Cardiac septum (tissue), 1 donor: ENCODE measurements at places on chromosomes 7 and 10. TPM values are rescaled to one million over a fixed set of nuclear protein-coding genes. Genes with fewer than 3 reads are reported as not detected.
A peak's percentile ranks its signal among the peaks of the same experiment; 100 is the strongest.

- peak; percentile 74 for DNase-seq
Observed at GRCh38 chr10:132519382-132520176, 18.0 kb upstream of the INPP5A start.

DNA sequence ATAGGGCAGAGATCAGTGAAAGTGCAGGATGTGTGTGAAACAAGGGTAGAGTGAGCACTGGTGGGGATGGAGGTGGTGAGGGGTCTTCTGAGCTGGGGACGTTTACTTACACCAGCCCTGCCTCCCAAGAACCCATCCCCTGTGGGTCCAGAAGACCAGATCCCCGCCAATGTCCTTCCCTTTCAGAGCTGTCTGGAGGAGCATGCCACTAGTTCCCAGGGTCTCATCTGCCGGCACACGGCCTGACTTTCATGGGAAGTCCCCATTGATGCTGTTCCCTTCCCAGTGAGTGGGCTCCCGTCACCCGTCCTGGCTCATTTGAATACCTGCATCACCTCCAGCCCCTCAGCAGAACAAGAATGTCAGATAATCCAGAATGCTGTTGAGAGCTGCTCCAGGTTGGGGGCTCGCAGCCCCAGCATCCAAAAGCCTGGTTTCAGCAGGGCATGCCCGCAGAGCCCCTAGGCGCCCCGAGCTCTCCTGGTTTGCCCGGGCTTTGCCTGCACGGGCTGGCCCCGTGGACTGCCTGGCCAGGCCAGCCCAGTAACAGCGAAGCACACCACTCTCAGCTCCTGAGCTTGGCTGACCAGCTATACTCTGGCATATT lies 246.7 kb downstream of the MGMT start:
- DNase-seq: no peak

- no peak for DNase-seq
Observed at GRCh38 chr7:38704041-38704547, 72.9 kb upstream of the AMPH start.

DNA sequence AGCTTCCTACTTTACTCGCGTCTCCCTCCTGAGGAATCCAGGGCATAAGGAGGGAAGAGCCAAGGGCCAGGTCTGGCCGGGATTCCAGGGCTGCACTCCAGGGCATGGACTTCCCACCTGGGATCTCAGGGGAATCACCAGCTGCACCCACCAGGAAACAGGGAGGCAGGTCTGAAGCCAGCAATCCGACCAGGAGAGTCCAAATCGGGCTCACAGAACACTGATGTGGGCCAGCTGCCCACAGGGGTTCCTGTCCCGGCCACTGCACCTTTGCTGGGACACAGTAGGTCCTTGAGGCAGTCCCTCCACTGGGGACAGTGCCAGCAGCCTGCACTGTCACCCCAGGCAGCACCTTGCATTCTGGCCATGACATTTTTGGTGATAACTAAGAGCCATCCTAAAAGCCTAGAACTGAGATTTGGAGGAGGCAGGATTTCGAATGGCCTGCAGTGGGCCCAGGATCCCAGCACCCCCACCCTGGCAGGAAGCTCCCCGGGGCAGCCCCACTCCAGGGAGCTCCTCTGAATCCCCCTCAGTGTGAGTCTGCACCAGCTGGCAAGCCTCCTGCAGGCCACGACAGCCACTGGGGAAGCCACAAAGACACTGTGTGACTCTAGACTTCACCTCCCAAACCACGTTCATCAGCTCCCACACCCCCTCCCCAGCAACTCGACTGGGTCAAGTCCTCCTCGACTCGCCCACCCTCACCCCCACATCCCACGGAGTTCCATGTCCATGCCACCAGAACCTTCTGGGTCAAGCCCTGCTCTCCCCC lies 71.5 kb upstream of the PPP2R2D start:
- no peak for DNase-seq

GRCh38 chr7:40965774-40966173 lies 737.1 kb downstream of the INHBA start:
- no peak for DNase-seq

- peak; percentile 98 for DNase-seq
Observed at GRCh38 chr7:87345166-87345927, at the start of gene CROT. CROT (plus strand) TSS chr7:87345664; CDS start chr7:87349069, 3,405 bp downstream.

DNA sequence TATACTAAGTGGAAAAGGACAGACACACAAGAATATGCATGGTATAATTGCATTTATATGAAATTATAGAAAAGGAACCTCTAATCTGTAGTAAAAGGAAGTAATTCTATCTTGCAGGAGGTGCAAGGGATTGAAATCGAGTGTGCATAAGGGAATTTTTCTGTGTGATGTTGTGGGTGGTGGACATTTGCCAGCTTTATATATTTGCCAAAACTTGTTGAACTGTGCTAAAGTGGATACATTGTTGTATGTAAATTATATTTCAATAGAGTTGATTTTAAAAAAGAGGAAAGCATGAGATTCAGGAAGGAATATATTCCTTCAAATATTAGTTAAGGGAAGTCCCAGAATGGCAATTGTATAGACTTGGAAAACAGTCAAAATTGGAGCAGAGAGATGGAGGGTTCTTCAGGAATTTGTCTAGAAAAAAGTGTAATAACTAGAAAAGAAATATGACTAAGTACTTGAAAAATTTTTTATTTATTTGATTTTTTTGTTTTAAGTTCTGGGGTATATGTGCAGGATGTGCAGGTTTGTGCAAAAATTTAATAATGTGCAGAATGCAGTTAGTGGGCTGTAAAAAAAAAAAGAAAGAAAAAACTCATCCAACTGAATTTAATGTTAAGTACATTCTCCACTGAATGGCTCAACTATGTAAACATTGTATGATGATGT lies 96.1 kb downstream of the ARL4A start:
- DNase-seq: no peak

GRCh38 chr10:63664341-63664885 lies 143.2 kb downstream of the REEP3 start:
- no peak for DNase-seq

GRCh38 chr10:110762109-110762848 lies 109.4 kb upstream of the PDCD4 start:
- DNase-seq: no peak

- DNase-seq: no peak
Observed at GRCh38 chr10:108567899-108568752, 1355.2 kb downstream of the XPNPEP1 start.

GRCh38 chr10:14757394-14757793 lies 17.3 kb downstream of the FAM107B start:
- DNase-seq: no peak

DNA sequence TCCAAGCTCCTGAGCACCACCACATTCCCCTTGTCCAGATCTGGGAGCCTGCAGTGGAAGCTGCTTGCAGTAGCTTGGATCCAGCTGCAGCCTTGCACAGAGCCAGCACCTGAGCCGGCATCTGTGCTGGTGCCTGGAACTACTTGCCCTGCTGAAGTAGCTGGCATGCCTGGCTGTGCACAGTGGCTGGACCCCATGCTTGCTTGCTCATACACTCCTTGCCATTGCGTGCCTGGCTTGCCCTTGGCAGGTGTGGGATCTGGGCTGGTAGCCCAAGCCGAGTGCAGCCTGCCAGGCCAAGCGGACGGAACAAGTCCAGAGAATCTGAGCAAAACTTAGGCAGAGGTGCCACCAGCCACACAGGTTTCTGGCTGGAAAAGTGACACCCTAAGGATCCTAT lies 759.9 kb downstream of the IPMK start:
- no peak for DNase-seq

- DNase-seq: peak; percentile 53
Observed at GRCh38 chr7:101550641-101551541, 78.2 kb downstream of the MYL10 start.

- DNase-seq: no peak
Observed at GRCh38 chr7:133051066-133051465, 30.8 kb downstream of the CHCHD3 start.

- DNase-seq: peak; percentile 84
Observed at GRCh38 chr7:44283381-44284211, 41.8 kb downstream of the CAMK2B start.

DNA sequence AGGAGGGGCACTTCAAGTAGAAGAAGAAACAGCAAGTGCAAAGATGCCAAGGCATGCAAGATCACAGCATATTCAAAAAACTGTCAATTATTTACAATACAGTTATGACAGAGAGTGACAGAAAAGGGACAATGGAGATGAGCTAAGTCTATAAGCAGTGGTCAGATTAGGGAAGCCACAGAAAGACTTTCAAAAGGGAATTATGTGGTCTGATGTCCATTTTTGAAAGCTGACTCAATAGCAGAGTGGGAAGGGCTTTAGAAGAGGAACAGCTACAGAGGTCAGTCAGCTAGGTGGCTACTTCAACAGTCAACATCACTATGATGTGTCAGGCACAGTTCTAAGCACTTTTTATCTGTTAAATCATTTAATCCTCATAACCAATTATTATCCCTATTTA lies 45.2 kb upstream of the SPOCK2 start:
- no peak for DNase-seq

DNA sequence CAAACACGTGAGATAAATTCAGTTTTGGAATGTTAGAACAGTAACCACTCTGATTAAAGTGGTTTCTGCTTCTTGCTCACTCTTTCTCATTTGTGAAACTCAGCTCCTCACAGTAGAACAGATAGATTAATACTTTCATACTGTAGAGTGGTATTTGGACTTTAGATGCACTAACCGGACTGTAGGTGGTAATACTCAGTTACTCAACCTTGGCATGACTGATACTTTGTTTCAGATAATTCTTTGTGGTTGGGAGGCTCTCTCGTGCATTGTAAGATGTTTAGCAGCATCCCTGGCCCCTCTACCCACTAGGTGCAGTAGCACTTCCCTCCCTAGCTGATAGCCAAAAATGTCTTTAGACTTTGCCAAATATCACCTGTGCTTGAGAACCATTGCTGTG lies 37.6 kb downstream of the MCU start:
- no peak for DNase-seq

DNA sequence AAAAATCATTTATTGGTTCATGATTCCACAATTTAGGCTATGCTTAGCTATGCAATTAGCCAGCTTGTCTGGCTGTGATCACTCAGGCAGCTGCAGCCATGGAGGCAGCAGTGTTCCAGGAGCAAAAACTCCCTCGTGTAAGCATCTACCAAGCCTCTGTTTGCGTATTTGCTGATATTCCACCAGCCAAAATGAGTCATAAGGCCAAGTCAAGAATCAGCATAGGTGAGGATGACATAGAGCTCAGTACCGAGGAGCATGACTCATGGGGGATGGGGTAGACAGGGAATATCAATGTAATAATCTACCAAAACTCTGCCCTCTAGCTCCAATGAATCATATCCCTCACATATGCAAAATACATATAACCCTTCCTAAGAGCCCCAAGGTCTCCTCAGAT lies 63.3 kb downstream of the IMMP2L start:
- DNase-seq: no peak

DNA sequence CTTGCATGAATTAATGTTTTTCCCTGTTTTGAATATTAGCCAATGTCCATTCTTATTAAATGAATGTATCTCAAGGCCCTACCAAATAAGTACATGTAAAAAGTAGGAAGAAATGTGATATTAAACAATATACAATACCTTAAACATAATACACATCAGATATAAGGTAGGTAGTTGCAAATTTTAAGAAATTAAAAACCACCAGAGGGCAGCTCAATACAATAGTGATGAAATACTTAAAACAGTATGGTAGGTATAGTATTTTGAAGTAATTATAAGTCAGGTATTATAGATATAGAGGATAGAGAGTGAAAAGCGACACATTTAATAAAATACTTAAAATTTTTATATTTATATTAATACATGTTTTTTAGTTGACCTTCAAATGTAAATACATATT lies 43.6 kb upstream of the CDK14 start:
- DNase-seq: no peak

DNA sequence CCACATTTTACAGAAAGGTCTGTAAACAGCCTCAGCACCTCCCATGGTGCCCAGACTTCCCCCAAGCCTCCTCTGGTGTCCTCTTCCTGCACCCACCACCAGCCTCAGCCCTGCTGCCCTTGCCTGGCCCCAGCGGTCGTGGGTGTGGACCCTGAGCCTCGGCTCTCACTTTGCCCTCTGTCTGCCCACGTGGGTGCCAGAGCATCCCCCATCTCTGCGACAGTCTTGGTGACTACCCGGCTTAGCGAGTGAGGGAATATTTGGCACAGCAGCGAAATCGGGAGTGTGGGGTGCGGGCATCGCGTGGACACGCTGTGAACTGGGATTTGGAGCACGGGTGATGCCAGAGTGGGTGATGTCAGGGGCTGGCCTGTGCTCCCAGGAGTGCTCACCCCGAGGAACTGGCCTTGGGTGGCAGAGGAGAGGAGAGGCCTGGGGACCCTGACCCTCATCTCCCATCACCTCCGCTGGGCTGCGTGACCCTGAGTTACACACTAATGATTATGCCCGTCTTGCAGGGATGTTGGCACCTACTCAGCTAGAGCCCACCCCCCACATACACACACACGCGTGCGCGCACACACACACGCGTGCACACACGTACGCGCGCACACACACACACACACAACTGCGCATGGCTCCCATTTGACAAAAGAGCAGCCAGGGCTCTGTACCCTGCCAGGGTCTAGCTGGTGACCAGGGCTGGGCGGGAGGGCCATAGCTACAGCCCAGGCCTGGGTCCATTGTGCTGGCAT lies 8.7 kb downstream of the ELFN1 start:
- peak; percentile 49 for DNase-seq

DNA sequence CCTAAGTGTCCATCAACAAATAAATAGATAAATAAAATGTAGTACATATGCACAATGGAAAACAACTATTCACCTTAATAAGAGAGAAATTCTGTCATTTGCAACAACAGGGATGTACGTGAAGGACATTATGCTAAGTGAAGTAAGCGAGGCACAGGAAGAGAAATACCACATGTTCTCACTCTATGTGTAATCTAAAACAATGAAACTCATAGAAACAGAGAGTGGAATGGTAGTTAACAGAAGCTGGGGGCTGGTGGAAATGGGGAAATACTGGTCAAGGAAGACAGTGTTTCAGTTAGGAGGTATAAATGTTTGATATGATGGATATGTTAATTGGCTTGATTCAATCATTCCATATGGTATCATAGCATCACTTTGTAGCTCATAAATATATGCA lies 43.1 kb downstream of the ARL4A start:
- DNase-seq: no peak

DNA sequence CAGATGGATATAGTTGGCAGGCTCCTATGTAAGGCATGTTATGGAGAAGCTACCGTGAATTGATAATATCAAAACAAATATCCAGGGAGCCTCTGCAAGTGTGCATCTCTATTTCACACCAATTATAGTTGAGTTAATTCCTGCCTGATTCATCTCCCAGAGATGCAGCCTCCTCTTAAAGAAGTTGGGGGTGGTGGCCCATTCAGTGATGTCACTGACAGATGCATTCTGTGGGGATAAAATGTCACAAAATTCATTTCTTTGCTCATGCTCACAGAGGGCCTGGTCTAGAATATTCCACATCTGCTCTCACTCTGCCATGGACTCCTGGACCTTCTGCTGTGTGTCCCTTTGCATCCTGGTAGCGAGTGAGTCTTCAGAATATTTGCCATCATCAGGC lies 189.1 kb upstream of the PRSS1 start:
- DNase-seq: no peak

- DNase-seq: no peak
Observed at GRCh38 chr7:131381069-131381838, 53.6 kb downstream of the MKLN1 start.

ZNF248 gene
- 10.8 TPM for total RNA-seq

MALRD1 gene
- 0.40 TPM for total RNA-seq

PPP1R3A gene
- total RNA-seq: 74.8 TPM

AKR1C1 gene
- 14.2 TPM for total RNA-seq

GNAI1 gene
- total RNA-seq: 11.3 TPM

SORBS1 gene
- total RNA-seq: 1,045 TPM

OGDHL gene
- 11.5 TPM for total RNA-seq

EN2 gene
- not detected for total RNA-seq

TAS2R41 gene
- total RNA-seq: not detected

HOXA6 gene
- not detected for total RNA-seq

PTPRZ1 gene
- 0.51 TPM for total RNA-seq

FAS gene
- 5.1 TPM for total RNA-seq

ASZ1 gene
- not detected for total RNA-seq

CPEB3 gene
- 8.3 TPM for total RNA-seq

ERVW-1 gene
- not detected for total RNA-seq
